NCI-H1105 treated with DMSO at 0.1 percent for 48 hours (cell line): ENCODE measurements at places on chromosomes 6 and 20.
A peak's percentile ranks its signal among the peaks of the same experiment; 100 is the strongest.

DNA sequence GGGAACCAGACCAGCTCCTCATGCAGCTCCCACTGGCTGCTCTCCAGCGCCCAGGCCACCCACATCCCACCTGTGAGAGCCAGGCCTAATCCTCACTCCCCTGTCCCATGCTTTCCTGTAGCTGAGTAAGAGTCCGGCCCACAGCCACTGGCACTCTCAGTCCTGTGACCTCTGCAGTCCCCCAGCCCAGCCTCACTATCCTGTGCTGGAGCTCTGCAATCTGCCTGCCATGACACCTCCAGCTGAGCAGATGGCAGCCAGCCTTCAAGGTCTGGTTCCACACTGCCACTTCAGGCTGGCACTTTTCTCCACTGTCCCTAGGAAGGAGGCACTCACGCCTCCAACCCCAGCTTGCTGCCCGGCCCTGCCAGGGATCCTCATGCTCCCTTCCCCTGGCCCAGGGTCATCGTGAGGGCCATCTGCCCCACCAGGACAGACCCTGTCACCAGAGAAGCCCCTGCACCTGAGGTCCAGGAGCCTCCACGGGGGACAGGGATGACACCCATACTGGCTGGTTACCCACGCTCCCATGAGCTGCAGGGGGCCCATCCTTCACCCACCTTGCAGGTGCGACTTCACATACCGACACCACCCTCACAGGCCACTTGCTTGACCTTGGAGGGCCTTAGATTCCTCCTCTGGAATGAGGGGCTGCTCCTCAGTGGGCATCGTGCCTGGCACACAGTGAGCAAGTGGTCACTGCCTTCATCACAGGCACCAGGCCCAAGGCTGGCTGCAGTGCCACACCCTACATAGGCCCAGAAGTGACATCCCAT is 100.1 kb downstream of the ASXL1 start:
- DNase-seq: no peak

DNA sequence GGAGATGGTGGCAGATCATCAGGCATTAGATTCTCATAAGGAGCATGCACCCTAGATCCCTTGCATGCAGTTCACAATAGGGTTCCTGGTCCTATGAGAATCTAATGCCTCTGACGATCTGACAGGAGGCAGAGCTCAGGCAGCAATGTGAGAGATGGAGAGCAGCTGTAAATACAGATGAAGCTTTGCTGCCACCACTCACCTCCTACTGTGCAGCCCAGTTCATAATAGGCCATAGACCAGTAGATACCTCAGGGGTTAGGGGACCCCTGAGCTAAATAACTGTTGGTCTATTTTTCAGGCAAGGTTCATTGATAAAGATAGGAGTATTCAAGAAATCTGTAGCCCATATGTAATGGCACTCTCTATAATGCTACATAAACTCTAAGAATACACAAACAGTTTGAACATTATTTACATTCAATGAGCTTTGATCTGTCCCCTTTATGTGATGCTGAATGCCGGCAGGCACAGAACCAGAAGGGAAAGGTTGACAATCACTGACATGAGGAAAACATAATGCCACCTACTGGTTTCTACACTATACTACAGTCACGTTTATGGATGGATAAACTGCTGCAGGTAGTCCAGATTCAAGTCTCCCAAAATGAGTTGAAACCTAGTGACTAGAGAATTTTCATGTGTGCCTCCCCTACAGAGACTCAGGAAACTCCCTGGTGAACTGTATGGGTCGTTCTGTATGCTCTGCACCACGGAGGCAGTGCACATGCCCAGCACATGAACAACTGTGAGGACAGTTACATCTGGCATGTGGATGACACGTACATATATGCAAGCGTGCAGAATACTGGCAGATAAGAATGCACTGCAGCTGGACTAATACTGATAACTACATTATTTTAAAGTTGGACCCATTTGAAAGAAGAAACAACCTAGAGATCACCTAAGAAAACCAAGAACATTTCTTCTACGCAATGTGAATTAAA is 72.0 kb downstream of the DST start:
- peak; percentile 77 for DNase-seq

DNA sequence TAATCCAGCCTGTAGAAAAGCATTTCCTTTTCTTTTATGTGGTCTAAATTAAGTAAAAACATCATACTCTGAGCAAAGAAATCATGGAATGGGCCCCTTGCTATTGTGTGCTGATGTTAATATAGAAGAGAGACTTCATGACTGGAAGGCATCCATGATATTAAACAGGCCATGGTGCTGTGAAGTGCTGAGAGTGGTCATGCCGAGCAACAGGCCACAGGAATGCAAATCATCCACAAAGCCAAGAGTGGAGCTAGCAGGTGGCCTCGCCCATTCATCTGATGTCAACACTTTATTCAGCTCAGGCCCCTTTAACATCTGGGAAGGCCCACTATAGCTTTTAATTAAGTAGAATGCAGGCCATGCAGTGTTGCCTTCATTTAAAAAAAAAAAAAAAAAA is 115.2 kb upstream of the HMGCLL1 start:
- DNase-seq: no peak

- DNase-seq: no peak
Measured at GRCh38 chr20:39356908-39357307, 394.8 kb downstream of the DHX35 start.

DNA sequence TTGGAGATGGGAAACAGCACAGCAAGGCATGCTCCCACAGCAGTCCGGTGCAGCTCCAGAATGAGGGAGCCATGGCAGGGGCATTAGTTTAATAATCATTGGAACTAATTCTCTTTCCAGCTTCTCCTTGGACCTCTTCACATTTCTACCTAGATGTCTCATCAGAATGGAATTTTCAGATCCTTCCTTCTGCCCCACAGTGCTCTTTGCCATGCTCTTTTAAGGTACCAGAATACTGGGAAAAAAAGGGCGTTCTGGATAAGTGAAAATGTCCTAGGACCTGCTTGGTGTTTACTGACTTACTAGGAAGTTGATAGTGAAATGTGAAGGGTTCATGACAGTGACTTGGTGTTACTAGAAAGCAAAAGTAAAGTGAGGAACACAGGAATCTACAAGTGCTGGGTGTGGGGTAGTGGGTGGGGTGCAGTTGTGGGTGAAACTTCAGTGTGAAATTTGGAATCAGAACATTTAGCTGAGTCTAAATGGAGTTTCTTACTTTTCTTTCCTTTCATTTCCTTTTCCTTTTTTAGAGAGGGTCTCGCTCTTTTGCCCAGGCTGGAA is 207.1 kb downstream of the ARID1B start:
- no peak for DNase-seq

GRCh38 chr6:106168097-106168888 is 82.2 kb downstream of the PRDM1 start:
- no peak for DNase-seq

GRCh38 chr6:26270903-26271667 is 93.9 kb upstream of the BTN3A2 start:
- peak; percentile 97 for DNase-seq

- DNase-seq: no peak
Measured at GRCh38 chr6:15246217-15246665, 372 bp downstream of the JARID2 start.

DNA sequence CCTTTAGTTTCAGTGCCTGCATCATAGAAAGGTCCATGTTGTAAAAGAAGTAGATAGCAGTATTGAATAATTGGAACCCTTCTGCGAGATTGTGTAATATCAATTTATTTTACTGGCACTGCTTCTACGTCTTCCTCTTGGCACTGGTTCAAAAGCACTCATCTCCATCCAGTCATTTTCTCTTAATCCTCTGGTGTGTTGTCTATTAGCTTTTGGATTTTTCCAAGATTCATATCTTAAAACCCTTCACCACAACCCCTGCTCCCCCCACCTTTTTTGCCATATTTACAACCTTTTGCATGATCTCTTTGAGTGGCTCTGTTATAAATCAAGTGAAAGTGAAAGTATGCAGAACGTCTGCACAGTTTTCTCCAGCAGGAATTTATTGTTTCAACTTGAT is 76.6 kb upstream of the HSF2 start:
- DNase-seq: peak; percentile 70

GRCh38 chr20:23080521-23080920 is 5.6 kb downstream of the CD93 start:
- DNase-seq: no peak

- DNase-seq: no peak
Measured at GRCh38 chr6:189676-190075, 102.6 kb upstream of the DUSP22 start.

DNA sequence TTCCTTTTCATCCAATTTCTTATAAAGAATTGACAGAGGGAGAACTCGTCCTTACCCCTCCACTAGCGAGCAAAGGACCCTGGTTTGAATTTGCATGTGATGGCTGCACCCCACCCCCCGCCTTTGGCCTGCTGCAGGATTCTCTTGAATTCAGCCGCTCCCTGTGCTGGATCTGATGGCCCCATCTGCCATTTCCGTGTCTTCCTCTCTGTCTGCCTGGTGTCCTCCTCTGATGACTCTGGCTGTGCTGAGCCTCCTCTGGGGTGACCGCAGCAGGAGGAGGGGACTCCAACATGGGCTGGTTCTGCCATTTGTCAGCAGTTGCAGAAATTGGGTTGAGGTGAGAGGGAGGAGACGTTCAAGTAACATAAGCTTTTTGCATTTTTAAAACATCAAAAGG is 188.8 kb downstream of the DLL1 start:
- no peak for DNase-seq

GRCh38 chr6:26065952-26066380 is 21.3 kb upstream of the HFE start:
- peak; percentile 73 for DNase-seq

DNA sequence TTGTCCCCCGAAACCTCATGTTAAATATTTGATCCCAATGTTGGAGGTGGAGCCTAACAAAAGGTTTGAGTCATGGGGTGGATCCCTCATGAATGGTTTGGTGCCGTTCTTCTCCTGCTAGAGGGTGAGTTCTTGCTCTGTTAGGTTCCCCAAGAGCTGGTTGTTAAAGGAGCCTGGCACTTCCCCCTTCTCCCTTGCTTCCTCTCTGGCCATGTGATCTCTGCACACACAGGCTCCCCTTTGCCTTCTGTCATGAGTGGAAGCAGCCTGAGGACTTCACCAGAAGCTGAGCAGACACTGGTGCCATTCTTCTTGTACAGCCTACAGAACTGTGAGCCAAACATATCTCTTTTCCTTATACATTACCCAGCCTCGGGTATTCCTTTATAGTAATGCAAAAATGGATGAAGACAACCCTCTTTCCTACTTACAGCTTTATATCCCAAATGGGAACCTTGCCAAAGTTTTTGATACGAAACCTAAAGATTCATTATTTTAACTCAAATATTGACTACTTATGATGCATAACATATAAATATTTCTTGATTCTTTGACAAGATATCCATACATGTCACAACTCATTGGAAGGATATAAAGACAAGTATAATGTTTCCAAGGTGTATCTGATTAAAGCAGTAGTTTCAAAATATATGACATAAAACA is 61.0 kb downstream of the RNF182 start:
- DNase-seq: no peak

- no peak for DNase-seq
Measured at GRCh38 chr6:140777780-140778179, 1354.9 kb upstream of the GJE1 start.

- DNase-seq: peak; percentile 9
Measured at GRCh38 chr6:107866606-107867301, 42.6 kb upstream of the SCML4 start.

- no peak for DNase-seq
Measured at GRCh38 chr6:28506807-28507475, 8.7 kb downstream of the GPX6 start.

DNA sequence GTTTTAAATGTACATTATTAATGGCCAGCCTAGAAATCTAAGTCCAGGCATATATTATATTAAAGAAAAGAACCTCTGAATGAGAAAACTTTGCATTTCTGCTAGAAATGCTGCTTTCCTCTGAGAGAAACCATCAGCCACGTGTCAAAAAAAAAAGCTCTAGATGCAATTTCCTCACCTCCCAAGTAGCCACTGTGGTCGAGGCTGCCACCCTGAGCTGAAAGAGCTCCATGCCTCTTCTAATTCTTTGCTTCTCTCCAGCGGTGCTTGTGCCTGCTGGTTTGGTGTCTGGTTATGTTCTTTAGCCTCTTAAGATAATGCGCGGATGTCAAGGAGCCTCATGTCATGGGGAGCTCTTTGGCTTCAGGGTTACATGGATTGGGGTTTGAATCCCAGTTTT is 316.0 kb downstream of the TFAP2C start:
- no peak for DNase-seq

DNA sequence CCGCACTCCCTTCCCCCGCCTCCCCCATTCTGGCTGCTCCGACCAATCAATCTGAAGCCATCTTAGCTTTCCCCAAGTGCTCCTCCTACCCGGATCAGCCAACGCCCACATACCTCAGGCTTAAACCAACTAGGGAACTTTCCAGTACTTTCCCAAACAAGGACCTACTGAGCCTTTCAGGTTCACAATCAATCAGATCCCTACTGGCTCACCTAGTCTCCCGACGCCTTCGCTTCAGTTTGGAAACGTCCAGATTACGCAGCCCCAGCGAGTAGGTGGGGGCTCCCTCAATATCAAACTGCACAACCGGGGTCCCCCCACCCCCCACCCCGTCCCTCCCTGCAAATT is 432 bp downstream of the HSPA1L start:
- DNase-seq: peak; percentile 96

GRCh38 chr20:18252597-18253451 is 35.5 kb upstream of the ZNF133 start:
- DNase-seq: no peak

DNA sequence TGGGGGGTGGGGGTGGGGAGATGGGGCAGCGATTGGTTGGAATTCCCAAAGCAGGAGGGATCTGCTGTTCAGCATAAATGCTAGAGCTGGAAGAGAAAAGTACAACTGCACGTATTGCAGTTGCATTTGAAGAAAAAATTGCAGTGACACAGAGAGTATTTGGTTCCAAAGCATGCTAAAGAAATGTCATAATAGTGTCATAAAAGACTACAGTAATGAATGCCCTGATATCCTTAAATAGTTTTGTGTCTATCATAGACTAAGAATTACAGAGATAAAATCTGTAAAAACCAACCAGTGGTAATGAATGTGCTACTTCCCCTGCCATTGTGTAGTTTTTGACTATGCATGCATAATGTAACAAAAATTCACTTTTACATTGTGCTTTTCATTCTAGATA is 693.6 kb upstream of the SLC35B3 start:
- no peak for DNase-seq

DNA sequence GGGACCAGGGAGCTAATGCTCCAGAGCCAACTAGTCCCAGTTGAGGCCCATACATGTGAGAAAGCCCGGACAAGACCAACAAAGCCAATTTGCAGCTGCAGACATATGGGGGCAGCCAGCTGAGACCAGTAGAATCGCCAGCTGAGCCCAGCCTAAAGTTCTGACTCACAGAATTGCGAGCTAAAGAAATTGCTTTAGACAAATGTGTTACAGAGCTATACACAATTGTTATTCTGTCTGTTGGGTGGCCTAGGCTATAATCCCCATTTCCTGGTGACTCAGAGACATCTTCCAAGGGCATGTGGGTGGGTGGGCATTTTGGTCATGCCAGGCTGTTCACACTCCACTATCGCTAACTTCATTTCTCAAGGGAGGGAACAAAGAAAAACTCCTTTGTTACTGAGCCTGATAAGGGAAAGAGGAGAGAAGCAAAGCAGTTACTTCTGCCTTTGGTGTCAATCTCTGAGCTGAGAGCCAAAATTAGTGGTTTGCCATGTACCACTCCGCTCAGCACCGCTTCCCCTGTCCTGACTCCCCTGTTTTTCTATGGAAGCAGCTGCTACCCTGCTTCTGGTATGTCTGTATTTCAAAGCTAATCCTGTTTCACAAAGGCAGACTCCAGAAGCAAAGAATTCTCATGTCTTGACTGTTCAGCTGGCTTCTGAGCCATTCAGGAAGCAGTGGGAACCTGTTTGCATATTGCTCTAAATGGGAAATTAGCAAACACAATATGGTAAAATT is 26.1 kb downstream of the SCP2D1 start:
- DNase-seq: no peak
